ENCODE measurements at places on chromosomes 4 and X.

GRCh38 chr4:187415231-187415630 is 580.3 kb upstream of the ZFP42 start:
- DNase-seq: no peak

DNA sequence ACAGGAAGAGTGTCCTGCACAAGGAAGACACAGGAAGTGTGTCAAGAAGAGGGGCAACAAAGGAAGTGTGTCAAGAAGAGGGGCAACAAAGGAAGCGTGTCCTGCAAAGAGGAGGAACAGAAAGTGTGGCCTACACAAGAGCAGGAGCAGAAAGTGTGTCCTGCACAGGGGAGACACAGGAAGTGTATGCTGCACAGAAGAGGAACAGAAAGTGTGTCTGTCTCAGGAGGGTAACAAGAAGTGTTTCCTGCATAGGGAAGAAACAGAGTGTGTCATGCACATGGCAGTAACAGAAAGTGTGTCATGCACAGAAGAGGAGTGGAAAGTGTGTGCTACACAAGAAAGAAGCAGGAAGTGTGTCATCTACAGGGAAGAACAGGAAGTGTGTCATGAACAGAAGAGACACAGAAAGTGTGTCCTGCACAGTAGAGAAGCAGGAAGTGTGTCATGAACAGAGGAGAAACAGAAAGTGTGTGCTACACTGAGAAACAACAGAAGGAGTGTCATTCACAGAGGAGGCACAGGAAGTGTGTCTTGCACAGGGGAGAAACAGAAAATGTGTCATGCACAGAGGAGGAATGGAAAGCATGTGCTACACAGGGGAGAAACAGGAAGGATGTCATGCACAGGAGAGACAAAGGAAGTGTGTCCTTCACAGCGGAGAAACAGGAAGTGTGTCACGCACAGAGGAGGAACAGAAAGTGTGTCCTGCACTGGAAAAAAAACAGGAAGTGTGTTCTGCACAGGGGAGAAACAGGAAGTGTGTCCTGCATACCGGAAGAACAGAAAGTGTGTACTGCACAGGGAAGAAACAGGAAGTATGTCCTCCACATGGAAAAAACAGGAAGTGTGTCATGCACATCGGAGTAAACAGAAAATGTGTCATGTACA is 526.4 kb upstream of the PRKX start:
- no peak for DNase-seq

GRCh38 chr4:3288571-3289094 is 4.2 kb upstream of the RGS12 start:
- DNase-seq: no peak

GRCh38 chr4:26050671-26051070 is 136.7 kb downstream of the SMIM20 start:
- DNase-seq: no peak

DNA sequence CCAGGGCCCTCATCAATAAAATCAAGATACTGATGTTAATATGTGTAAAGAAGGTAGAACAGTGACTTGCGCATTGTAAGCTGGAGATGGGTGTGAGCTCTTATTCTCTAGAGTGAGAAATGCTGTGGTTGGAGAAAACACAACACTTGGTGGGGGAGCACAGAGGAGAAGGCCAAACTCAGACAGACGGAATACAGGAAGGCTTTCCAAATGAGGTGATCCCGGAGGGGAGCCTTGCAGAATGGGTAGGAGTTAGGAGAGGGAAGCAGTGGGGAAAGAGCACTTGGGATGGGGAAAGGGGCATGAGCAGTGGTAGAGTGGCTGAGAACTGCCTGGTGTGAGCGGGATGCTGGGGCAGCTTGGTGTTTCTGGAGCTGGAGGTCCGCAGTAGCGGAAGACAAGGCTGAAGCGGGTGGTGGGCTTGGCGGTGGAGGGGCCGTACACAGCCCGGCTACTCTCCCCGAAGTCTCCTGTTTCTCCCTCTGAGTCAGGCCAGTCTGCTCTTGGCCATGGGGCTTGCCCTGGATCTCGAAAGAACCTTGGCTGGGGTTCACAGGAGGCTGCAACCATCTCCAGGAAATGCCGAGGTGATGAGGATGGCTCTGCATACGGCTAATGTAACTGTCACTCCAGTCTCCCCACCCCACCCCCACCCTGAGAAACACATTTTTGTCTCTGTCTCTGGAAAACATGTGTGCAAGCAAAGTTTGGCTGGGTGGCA is 11.3 kb upstream of the PLAC1 start:
- DNase-seq: no peak

GRCh38 chr4:85569730-85570299 is 94.9 kb downstream of the ARHGAP24 start:
- no peak for DNase-seq

- DNase-seq: no peak
These were observed 23.6 kb downstream of the SEL1L3 start for GRCh38 chr4:25839233-25839632.

GRCh38 chr4:117987464-117987863 is 46.8 kb upstream of the NDST3 start:
- DNase-seq: no peak

DNA sequence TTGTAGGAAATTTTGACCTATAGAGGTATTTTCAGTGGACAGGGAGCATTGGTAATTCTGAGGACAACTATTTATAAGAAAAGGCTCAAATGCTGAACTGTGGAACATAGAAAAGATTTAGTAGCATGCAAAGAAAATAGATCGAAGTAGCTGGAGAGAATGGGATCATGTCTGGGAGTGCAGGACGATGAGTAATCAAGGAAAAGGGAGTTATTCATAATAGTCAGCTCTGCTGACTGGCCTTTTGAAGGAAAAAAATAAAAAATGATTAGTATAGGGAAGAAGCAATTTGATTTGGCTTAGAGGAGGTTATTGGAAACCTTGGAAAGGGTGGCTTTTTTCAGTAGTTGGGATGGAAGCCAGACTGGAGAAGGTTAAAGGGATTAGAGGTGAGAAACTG is 22.9 kb upstream of the ANK2 start:
- DNase-seq: no peak

DNA sequence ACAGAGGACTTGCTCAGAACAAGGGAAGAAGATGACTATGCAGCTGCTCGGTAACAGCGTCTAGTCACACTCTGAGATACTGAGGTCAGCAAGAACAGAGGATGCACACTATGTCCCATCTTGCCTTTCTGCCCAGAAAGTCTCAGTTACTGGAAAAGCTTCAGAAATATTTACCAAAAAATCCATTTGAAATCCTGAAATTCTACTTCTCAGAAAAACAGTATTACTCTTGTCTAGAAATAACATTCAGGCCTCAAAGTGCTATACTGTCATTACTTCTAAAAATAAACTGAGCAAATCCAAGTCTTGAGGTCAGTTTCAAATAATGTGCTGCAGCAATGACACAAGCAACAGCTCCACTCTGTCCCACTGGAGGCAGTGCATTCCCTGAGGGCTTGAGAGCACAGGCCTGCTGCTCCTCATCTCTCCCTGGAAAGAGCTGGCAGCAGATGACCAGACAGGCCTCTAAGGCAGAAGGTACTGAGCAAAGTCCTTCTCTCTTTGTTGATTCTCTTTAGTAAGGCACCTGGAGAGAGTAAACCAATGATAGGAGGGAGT is 76.9 kb downstream of the CAMK2D start:
- no peak for DNase-seq

GRCh38 chrX:41634284-41634683 is 54.5 kb upstream of the GPR34 start:
- DNase-seq: no peak

GRCh38 chr4:72432282-72432681 is 136.7 kb downstream of the ADAMTS3 start:
- DNase-seq: no peak

DNA sequence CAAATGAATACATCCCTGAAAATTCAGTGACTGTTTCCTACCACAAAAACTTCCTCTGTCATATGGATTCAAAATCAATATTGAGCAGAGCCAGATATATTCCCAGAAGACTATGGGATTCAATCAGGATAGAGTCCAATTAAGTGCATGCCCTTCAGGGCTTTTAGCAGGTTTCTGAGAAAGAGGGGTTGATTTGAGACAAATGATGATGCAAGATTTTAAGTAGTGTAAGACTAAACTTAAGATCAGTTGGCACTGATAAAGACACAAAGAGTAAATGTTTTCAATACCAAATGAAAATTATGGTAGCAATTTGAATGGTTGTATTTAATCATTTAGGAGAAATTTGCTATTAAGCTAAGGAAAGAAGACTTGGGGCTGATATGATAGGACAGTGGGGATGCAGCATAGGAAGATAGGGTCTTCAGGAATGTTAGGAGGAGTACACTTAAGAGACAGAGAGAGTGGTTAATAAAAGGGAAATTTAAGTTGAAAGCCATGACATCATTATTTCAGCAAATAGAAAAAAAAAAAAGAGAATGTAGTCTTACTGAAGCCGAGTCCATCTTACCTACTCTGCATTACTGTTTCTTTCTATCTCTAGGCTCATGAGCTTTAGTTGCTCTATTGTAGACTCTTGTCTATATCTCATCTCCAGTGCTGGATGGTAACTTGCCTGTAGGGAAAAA is 32.0 kb upstream of the XK start:
- DNase-seq: no peak

- DNase-seq: no peak
These were observed 129.5 kb upstream of the PSAPL1 start for GRCh38 chr4:7564242-7564641.

DNA sequence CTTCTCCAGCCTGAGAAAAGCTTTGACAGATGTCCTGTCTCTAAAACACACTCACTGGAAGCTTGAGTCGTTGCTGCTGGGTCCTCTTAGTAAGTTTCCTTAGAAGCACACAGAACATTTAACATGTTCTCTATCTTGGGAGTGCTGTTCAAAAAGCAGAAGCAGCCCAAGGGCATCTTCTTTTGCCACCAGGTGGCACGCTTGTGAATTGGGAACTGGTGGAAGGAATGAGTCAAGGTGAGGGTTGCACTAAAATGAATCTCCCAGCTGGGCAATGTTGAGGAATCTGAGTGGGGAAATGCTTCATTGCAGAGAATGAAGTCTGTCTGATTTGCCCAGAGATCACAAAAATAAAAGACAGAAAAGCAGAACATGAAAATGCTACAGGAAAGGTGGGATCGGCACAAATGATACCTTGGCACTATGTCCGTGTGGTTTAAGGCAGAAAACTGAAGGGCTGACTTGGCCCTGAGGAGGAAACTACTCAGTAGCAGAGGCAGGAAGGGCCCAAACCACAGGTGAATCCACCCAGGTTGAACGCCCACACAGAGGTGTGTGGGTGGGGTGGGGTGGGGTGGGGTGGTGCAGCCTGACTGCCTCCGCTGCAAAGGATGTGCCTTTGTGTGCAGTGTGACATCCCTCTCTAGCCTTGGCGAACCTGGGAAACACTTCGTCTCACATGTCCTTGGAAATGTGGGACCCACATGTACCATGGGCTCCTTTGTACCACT is 26.0 kb downstream of the KIT start:
- peak; percentile 32 for DNase-seq

- DNase-seq: no peak
These were observed 32.9 kb upstream of the DCX start for GRCh38 chrX:111444881-111445280.

DNA sequence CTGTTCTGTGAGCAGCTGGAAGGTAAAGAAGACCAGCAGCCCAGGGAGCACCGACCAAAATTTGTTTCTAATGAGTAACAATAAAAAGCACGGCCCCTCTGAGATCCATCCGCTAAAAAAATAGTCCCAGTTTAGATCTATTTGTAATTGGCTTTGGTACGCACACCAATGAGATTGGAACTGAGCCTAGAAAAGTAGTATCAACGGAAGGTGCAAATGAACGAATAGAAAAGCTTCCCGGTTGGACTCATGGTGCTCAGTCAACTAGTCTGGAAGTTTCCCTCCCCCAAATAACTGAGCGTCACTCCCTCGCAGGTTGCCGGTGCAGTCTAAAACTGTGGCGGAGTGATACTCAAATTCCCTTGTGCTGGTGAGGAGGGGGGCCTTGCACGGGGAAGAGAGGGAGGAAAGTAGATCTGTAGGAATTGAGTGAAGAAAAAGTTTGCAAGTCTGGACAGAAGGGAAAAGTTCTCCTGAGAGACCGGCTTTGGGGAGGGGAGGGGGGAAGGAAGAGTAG is at the start of gene COL4A5:
COL4A5 (plus strand) TSS at position 413 of the 517 bp plus-strand sequence. CDS start 288 bp downstream, outside the sequence.
- DNase-seq: no peak

GRCh38 chr4:148883435-148883834 is 441.2 kb upstream of the NR3C2 start:
- no peak for DNase-seq

GRCh38 chr4:151798678-151799416 is 38.0 kb upstream of the GATB start:
- no peak for DNase-seq

GRCh38 chr4:89109841-89110540 is 1.3 kb upstream of the TIGD2 start:
- no peak for DNase-seq

- DNase-seq: peak; percentile 40
These were observed 58.6 kb upstream of the MCF2 start for GRCh38 chrX:139766545-139766983.

GRCh38 chrX:153953892-153954557 is 9.6 kb upstream of the RENBP start:
- no peak for DNase-seq

GRCh38 chr4:79662651-79663050 is 254.6 kb upstream of the GK2 start:
- no peak for DNase-seq

- DNase-seq: no peak
These were observed 184.9 kb downstream of the NAF1 start for GRCh38 chr4:162981823-162982222.

DNA sequence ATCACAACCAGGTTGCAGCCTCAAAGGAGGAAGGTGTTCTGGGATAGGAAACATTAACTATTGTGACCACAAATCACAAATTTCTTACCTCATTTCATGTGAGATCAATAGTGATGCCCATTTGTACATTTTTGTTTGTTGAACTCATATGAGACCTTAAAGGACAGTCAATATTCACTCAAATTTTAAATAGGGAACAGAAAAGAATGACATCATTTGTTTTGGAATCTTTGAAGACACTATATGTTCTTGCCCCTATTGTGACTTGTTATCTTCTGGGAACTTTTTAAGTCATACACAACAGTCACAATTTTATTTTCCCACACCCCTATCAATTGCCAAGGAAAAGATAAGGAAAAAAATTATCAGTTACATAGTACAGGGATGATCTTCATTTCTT is 346.5 kb downstream of the ARAP2 start:
- DNase-seq: no peak

- DNase-seq: peak; percentile 42
These were observed 1.9 kb downstream of the GASK1B start for GRCh38 chr4:158170691-158171561.

GRCh38 chr4:628821-629635 is 3.7 kb downstream of the PDE6B start:
- no peak for DNase-seq

DNA sequence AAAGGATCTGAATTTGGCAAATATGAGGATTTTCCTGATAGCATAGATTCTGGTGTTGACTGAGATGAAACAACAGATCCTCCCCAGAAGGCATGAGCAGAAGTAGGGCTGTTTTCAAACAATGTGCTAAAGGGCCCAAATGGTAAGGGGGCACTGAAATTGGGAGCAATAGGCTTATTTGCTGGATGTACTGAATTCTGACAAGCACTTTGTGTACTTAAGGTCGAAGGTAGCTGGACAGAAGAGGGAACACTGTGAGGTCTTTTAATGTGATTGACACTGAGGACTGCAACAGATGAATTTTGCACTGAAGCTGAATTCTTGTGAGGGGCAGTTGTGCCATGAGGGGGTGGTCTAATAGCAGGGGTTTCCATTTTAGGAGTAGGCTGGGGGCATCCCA is 21.2 kb upstream of the COX18 start:
- DNase-seq: no peak
